ENCODE measurements at places on chromosomes 7 and 10. TPM values are rescaled to one million over a fixed set of nuclear protein-coding genes. Genes with fewer than 3 reads are reported as not detected.
A peak's percentile ranks its signal among the peaks of the same experiment; 100 is the strongest.

Gene CNNM1
- total RNA-seq, result 0.69 TPM

Gene TRUB1
- 11.3 TPM for total RNA-seq

GRCh38 chr10:118992496-118992895 lies 37.0 kb upstream of the NANOS1 start:
- no peak for DNase-seq
- no peaks in the 10 kb centered on the region for H3K36me3 ChIP-seq
- no peak overlapping the region for H3K27ac ChIP-seq
- no peaks in the 10 kb centered on the region for H3K27me3 ChIP-seq
- no peaks in the 10 kb centered on the region for H3K4me1 ChIP-seq

GRCh38 chr7:42831718-42832522 lies 80.0 kb downstream of the C7orf25 start:
- no peak overlapping the region for H3K27ac ChIP-seq
- peak; percentile 61 for DNase-seq
- no peak overlapping the region for H3K4me3 ChIP-seq
- peaks cover 10% of the 10 kb centered on the region for H3K4me1 ChIP-seq
- no peaks in the 10 kb centered on the region for H3K36me3 ChIP-seq

GRCh38 chr10:19958787-19959186 lies 142.6 kb downstream of the PLXDC2 start:
- peaks cover 10% of the 10 kb centered on the region for H3K4me1 ChIP-seq
- DNase-seq, result no peak
- no peak overlapping the region for H3K4me3 ChIP-seq
- no peaks in the 10 kb centered on the region for H3K36me3 ChIP-seq

Measured in upper lobe of right lung (tissue), 1 donor.